ENCODE measurements at places on chromosomes 7 and 10. TPM values are rescaled to one million over a fixed set of nuclear protein-coding genes. Genes with fewer than 3 reads are reported as not detected.

Gene LRRC4
- not detected for total RNA-seq

Gene BMPER
- not detected for total RNA-seq

Gene MSMB
- total RNA-seq, result 4.0 TPM

GRCh38 chr7:70833726-70834125 lies 298.2 kb upstream of the GALNT17 start:
- H3K27ac ChIP-seq, result no peak overlapping the region
- no peaks in the 10 kb centered on the region for H3K36me3 ChIP-seq
- H3K27me3 ChIP-seq, result no peaks in the 10 kb centered on the region
- H3K4me1 ChIP-seq, result no peaks in the 10 kb centered on the region
- DNase-seq, result no peak

GRCh38 chr7:141573511-141573910 lies 22.3 kb downstream of the AGK start:
- no peaks in the 10 kb centered on the region for H3K36me3 ChIP-seq
- H3K4me1 ChIP-seq, result no peaks in the 10 kb centered on the region
- no peak overlapping the region for H3K4me3 ChIP-seq
- H3K27ac ChIP-seq, result no peak overlapping the region
- no peak for DNase-seq

GRCh38 chr10:78600740-78601139 lies 468.0 kb upstream of the ZMIZ1 start:
- no peaks in the 10 kb centered on the region for H3K4me1 ChIP-seq
- no peaks in the 10 kb centered on the region for H3K36me3 ChIP-seq
- DNase-seq, result no peak

GRCh38 chr7:132622081-132622480 lies 45.8 kb upstream of the PLXNA4 start:
- H3K36me3 ChIP-seq, result no peaks in the 10 kb centered on the region
- H3K4me1 ChIP-seq, result no peaks in the 10 kb centered on the region
- peaks cover 1% of the 10 kb centered on the region for H3K27me3 ChIP-seq
- H3K27ac ChIP-seq, result no peak overlapping the region

- H3K27ac ChIP-seq, result no peak overlapping the region
- DNase-seq, result no peak
- H3K27me3 ChIP-seq, result no peaks in the 10 kb centered on the region
- no peaks in the 10 kb centered on the region for H3K36me3 ChIP-seq
- H3K4me1 ChIP-seq, result no peaks in the 10 kb centered on the region
Measured at GRCh38 chr7:90119178-90119971, 34.9 kb upstream of the STEAP1 start.

- peak overlapping the region; percentile 89 for H3K27ac ChIP-seq
- DNase-seq, result no peak
- H3K4me3 ChIP-seq, result peak overlapping the region; percentile 94
- H3K36me3 ChIP-seq, result no peaks in the 10 kb centered on the region
Measured at GRCh38 chr10:929960-930624, 1.4 kb downstream of the LARP4B start.

Gene RBP4
- total RNA-seq, result 255 TPM

All from Caco-2 (cell line).